ENCODE measurements at places on chromosomes 4 and X.
A peak's percentile ranks its signal among the peaks of the same experiment; 100 is the strongest.

DNA sequence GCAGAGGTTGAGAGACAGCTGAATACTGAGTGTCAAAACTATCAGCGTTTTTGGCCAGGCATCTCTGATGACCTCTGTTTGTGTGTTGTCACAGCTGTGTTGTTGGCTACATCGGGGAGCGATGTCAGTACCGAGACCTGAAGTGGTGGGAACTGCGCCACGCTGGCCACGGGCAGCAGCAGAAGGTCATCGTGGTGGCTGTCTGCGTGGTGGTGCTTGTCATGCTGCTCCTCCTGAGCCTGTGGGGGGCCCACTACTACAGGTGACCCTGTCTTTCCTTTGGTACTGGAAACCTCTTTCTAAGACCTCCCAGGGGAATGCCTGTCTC, 86.9 kb downstream of the EGF start:
- DNase-seq: no peak

GRCh38 chr4:12562021-12562420, 922.1 kb downstream of the RAB28 start:
- DNase-seq: no peak

DNA sequence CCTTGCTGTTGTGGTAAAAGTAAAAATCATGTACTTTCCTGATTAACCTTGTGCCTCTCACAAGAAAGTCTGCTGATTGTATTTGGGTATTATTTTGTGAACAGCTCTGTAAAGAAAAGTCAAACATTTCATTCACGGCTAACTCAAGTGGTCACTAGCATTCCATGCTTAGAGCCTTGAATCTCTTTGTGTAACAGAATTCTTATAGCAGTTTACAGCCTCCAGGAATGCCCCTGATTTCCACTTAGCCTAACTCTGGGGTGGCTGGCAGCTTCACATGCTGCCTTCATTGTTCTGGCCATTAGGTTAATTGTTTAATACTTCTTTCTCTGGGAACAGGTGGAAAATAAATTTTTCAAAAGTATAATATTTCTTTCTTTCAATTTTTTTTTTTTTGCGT, 226.7 kb downstream of the RBMX2 start:
- no peak for DNase-seq

- no peak for DNase-seq
Observed at GRCh38 chrX:148909758-148910157, 409.3 kb downstream of the AFF2 start.

DNA sequence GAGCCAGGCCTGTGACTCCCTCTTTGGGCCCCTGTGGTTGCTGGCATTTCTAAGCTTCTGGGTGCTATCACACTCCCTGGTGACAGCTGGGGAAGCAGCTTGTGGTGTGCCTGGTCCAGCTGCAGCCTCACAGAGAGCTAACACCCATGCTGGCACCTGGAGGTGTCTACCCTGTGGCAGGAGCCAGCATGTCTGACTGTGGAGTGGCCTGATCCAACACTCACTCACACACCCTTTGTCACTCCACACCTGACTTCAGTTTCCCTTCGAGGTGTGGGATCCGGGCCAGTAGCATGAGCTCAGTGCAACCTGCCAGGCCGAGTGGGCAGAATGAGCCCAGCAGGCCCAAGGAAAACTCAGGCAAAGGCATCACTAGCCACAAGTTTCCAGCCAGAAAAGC, 67.5 kb downstream of the TECRL start:
- DNase-seq: no peak

GRCh38 chrX:69093960-69094871, 71.0 kb downstream of the PJA1 start:
- no peak for DNase-seq

DNA sequence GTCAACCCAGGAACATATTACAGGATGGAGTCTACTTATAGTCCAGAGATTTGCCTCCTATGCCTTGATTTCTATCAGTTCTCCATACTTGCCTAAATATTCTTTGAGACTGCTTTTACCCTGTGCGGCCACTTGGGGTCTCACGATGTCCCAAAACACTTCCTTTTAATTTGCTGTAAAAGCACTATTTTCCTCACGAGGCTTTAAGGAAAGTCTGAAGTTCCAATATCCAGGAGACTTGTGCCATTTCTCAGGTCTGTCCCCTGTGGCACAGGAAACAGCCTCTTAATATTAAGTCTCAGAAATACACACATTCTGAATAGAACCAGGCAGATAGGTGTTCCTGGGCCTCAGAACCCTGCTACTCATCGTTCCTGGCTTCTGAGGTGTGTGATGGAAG, 142.9 kb downstream of the TMEM164 start:
- DNase-seq: peak; percentile 12

DNA sequence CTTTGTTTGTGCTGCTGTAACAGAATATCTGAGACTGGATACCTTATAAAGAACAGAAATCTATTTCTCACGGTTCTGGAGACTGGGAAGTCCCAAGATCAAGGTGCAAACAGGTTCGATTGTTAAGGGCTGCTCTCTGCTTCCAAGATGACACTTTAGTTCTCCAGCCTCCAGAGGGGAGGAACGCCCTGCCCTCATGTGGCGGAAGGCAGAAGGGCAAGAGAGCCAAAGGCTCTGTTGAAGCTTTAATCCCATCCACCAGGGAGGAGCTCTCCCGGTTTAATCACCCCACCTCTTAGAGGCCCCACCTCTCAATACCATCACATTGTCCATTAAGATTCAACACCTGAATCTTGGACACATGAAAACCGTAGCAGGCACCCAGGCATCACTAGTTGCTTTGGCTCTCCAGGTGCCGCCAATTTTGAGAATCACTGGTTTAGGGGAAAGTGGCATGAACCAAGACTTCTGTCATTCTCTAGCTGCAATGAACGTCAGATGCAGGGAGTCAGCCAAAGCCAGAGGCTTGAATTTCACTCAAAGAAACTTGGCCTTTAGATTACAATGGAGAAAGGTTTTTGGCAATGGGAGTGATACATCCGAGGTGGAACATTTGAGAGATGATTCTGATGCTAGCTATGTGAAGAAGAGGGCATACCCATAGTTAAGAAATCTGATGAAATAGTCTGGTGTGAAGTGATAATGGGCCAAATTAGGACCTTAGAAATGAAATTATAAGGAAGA, 15.7 kb downstream of the FHL1 start:
- DNase-seq: no peak

- no peak for DNase-seq
Observed at GRCh38 chrX:113726898-113727297, 857.0 kb upstream of the HTR2C start.

GRCh38 chrX:54357414-54358377, at the start of gene WNK3:
TSS of gene WNK3 (minus strand) at chrX:54358046.
- DNase-seq: peak; percentile 12

- no peak for DNase-seq
Observed at GRCh38 chr4:3721186-3721585, 45.0 kb upstream of the ADRA2C start.

- DNase-seq: no peak
Observed at GRCh38 chr4:48270951-48271473, 1.4 kb upstream of the TEC start.

GRCh38 chrX:74467656-74468055, 46.4 kb downstream of the SLC16A2 start:
- no peak for DNase-seq

GRCh38 chrX:69189576-69190371, 24.5 kb upstream of the PJA1 start:
- DNase-seq: no peak

DNA sequence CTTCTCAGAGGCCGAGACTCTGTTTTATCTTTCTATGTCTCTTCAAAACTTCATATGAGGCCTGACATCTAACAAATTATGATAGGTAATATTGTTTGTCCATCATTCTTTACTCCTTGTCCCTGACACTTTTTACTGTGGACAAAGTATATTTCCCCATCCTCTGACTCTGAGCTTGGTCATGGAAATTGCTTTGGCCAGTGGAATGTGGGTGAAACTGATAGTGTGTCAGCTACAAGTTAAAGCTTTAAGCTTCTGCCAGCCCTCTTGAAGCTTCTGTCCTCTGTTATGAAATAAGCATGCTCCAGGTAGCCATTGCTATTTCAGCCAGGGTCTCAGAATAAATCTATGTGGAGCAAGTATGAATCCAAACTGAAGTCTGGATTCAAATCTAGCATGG, 604.6 kb downstream of the BCOR start:
- no peak for DNase-seq

GRCh38 chr4:123421937-123422781, 25.6 kb downstream of the SPRY1 start:
- no peak for DNase-seq

DNA sequence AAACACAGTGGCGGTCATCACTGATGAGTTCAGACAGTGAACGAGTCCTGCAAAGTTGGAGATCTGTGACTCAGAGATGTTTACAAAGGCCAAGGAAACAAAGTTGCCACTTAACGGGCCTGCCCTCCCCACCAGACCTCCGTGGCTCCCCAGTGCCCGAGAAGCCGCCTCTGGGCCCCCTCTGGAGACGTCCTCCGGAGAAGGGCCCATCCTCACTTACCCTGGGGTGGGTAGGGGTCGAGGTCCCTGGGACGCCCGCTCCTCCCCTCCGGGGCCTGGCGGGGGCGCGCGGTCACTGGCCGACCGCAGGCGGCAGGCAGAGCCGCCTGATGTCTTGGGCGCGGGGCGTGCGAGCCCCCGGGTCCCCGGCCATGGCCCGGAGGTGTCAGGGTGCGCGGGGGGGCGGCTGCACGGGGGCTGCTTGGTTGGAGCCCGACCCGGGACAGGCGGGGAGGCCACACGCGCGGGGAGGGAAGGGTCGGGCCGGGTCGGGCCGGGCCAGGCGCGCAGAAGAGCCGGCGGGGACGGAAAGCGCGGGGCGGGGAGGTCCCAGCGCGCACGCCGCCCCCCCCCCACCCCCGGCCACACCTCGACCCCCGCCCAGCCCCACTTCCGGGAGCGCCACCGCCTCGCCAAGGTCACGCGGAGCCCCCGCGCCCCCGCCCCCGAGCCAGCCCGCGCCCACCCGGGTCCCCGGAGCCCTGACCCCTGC, 529 bp downstream of the DHRSX start:
- peak; percentile 29 for DNase-seq

GRCh38 chr4:30939069-30939468, 218.9 kb downstream of the PCDH7 start:
- DNase-seq: no peak

DNA sequence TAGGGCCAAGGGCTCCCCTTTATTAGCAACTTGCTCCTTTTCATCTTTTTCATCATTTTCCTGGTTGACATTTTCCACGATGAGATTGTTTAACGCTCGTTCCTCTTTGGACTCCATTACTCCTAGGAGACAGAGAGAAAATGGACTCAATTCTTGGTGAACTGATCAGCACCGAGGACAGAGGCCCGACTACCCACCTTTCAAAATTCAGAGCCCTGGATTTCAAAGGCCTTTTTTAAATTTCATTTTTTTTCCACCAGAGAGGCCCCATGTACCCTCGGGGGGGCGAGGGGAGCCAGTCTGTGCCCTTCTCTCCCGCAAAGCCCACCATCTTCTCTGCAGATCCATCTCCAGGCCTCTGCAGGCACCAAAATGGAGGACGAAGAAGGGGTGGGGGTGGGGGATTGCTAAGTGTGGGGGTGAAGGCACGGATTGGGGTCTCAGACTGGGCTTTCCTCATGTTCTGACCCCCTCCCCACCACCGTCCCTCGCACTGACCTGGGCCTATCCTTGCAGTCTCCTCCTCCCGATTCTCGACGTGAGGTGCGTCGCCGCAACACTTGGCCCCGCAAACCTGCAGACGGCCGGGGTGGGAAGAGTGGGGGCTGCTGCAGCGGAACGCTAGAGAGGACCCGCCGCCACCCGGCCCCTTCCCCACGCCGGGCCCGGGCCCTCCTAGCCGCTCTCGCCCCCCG, 783 bp downstream of the BEX2 start:
- no peak for DNase-seq

GRCh38 chrX:108735091-108735678, 1.2 kb downstream of the IRS4 start:
- no peak for DNase-seq

- DNase-seq: peak; percentile 82
Observed at GRCh38 chr4:185213877-185214276, 4.5 kb downstream of the SNX25 start.

DNA sequence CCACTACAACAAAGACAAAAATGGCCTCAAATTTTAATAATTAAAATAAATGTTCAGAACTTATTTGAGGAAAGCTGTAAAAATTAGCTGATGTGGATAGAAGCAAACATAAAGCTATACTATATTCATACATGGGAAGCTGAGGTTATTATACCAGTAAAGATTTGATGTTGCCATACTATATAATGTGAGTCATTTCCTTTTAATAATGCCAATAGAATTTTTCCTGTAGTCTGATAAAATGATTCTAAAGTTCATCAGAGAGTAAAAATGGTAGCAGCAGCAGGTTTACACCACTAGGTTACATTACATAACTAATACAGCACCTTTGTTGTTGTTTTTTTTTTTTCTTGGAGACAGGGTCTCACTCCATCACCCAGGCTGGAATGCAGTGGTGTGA, 45.5 kb upstream of the CYP2U1 start:
- no peak for DNase-seq

DNA sequence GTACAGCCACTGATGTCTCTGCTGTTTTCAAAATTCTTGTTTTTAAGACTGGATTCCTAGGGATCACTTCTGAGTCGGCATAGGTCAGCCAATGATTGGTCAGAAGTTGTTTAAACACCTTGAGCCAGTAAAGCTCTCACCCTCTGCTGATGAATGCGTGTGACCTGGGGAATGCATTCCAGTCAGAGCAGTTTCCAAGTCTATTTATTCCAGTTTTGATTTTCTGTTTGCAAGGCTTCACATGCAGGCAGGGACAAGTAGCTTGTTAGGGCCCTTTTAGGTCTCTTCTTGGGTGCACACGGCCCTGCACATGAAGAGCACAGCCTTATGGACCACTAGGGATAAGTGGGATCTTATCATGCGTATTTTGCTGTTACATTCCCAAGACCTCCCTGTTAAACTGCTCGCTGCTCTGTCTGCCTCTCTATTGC, 47.0 kb downstream of the KLHL15 start:
- DNase-seq: no peak

GRCh38 chr4:69781458-69782418, 21.3 kb upstream of the SULT1B1 start:
- no peak for DNase-seq

DNA sequence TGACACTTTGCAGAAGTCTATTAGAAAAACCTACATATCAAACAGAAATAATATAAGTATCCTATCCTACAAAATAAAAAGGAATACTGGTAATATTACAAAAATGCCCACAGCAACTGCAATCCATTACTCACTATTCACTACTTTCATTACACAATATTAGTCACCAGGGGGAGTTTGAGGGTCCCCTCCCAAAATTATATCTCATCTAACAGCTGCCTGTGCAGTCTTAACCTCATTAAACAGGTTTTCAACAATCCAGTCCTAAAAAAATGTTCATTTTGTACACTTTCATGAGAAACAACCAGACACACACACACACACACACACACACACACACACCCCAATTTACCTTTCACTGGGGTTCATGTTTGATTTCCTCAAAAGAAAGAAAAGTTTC, 2.9 kb downstream of the CLOCK start:
- DNase-seq: no peak

DNA sequence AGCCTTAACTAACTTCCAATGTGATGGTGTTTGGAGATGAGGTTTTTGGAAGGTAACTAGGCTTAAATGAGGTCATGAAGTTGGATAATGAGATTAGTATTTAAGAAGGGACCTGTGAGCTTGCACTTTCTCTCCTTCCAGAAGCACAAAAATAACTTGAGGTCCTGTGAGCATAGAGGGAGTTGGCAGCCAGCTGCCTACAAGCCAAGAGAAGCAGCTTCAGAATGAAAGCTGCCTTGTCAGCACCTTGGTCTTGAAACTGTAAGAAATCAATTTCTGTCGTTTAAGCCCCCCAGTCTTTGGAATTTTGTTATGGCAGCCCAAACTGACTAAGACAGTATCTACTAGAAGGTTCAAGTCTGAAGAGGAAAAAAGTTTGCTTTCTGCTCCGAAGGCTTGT, 280.2 kb upstream of the GALNTL6 start:
- DNase-seq: no peak
